ENCODE measurements at places on chromosomes 2 and 18. TPM values are rescaled to one million over a fixed set of nuclear protein-coding genes. Genes with fewer than 3 reads are reported as not detected.

SATB2 gene
- polyA plus RNA-seq: 16.5 TPM

DNA sequence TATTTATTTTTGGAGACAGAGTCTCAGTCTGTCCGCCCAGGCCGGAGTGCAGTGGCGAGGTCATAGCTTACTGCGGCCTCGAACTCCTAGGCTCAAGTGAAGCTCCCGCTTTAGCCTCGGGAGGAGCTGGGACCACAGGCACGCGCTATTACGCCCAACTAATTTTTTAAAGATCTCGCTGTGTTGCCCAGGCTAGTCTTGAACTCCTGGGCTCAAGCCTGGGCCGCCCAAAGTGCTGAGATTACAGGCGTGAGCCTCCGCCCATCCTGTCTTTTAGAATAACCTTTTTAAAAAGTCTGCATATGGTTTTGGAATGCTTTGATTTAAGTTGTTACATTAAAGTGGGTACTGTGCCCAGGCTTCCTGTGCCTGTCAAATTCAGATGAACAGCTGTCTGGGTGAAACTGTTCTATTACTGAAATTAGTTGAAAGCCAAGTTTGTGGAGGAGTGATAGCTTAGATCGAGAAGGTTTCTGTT is 944 bp downstream of the RAB3GAP1 start:
- no peak for DNase-seq

- no peak for DNase-seq
Observed at GRCh38 chr2:98438190-98439133, 6.2 kb upstream of the INPP4A start.

GRCh38 chr2:144642131-144642530 is 122.2 kb upstream of the ZEB2 start:
- DNase-seq: no peak

Measured in left renal pelvis (tissue), 4 donors.